LoVo (cell line): ENCODE measurements at places on chromosomes 7 and 10.

GRCh38 chr10:42866115-42866995, 83.8 kb downstream of the BMS1 start:
- DNase-seq = peak; percentile 22

- no peak for DNase-seq
Measured at GRCh38 chr10:130905386-130905785, 406.1 kb downstream of the TCERG1L start.

DNA sequence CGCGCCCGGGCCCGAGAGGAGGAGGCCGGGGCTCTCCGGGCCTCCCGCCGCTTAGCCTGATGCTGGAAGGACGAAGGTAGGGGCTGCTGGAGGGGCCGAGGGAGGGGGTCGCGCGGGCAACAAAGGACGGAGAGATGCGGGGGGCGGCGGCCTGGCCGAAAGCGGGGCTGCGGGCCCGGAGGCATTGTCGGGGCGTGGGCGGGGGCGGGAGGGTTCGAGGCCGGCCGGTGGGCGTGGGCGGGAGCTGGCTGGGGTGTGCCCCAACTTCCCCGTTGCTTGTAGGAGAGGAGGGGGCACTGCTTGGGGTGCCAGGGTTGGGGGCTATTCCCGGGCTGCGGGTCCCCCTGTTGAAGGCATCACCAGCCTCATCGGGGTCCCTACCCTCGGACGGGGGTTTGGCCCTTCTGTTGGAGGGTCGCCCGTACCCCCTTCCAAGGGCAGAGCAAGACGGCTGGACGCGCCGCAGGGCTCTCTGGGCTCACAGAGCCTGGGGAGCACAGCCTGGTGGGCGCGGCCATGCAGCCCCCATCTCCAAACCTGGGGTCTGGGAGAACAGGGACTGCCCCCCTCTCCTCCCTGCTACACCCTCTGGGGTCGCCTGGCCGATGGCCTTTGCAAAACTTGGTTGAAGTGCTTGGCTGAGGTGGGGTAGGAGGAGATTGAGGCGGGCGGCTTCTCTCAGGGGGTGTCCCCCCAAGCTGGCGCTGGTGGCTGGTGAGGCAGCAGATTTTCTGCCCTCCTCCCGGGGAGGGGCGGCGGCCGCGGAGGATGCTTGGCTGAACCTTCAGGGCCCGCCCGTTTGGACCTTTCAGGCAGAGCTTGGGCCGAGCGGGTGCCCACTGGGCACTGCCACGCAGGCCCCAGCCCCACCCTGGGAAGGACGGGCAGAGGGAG, 699 bp downstream of the CLIP2 start:
- DNase-seq = no peak

GRCh38 chr7:27689591-27690164, 27.0 kb upstream of the HIBADH start:
- DNase-seq = peak; percentile 52

GRCh38 chr7:47763063-47763974, 181.4 kb upstream of the TNS3 start:
- peak; percentile 88 for DNase-seq

GRCh38 chr10:21737106-21737505, 203.1 kb downstream of the MLLT10 start:
- no peak for DNase-seq

- no peak for DNase-seq
Measured at GRCh38 chr10:119222966-119223386, 15.6 kb downstream of the GRK5 start.

- DNase-seq = no peak
Measured at GRCh38 chr7:72437610-72438009, 25.5 kb upstream of the CALN1 start.

GRCh38 chr7:30468041-30468440, 10.5 kb downstream of the NOD1 start:
- no peak for DNase-seq

DNA sequence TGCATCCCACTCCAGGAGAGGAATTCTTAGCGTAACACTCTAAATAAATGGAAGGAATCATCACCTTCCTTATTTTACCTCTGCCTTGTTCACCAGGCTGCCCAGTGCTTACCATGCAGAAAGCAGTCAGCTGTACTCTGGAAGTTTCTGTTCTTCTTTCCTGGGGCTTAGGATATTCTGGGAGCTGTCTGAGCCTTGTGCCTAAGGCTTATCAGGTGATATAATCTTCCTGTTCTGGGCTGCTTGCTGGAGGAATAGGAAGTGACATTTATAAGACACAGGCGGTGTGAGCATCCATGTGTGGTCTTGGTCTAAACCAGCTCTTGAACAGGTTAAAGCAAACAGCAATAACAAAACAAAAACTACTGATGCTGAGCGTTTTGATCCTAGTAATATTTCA, 13.5 kb downstream of the KCTD7 start:
- DNase-seq = no peak

- peak; percentile 95 for DNase-seq
Measured at GRCh38 chr7:130996833-130997231, 262.8 kb upstream of the KLF14 start.

- no peak for DNase-seq
Measured at GRCh38 chr7:69847921-69848612, 249.8 kb downstream of the AUTS2 start.

DNA sequence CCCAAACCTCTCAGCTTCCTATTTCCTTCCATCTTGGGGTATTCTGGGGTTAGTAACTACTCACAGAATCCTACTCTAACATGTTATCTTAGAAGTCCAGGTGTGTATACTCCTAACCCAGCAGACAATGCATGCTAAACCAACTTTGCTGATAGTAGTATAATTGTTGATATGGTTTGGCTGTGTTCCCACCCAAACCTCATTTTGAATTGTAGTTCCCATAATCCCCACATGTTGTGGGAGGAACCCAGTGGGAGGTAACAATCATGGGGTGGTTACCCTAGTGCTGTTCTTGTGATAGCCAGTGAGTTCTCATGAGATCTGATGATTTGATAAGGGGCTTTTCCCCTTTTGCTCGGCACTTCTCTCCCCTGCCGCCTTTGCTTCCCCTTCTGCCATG, 135.1 kb downstream of the CHRM2 start:
- DNase-seq = no peak

DNA sequence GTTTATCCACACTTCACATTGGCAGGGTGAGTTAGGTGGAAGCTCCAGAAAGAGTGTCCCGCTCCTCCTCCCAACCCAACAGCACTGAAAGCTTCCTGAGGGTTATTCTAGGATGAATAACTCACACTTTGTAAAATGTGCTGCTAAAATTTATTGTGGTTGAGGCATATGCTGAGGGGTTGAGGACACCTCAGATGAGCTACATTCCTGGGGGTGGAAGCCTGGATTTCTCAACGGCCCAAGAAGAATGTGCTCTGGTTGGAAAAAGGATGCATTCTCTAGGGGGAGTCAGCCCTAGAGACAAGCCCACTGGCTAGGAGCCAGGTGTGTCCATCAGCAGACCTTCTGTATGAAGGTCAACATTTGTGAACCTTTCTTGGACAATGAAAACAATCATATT, 91.5 kb upstream of the PDE1C start:
- DNase-seq = peak; percentile 22

DNA sequence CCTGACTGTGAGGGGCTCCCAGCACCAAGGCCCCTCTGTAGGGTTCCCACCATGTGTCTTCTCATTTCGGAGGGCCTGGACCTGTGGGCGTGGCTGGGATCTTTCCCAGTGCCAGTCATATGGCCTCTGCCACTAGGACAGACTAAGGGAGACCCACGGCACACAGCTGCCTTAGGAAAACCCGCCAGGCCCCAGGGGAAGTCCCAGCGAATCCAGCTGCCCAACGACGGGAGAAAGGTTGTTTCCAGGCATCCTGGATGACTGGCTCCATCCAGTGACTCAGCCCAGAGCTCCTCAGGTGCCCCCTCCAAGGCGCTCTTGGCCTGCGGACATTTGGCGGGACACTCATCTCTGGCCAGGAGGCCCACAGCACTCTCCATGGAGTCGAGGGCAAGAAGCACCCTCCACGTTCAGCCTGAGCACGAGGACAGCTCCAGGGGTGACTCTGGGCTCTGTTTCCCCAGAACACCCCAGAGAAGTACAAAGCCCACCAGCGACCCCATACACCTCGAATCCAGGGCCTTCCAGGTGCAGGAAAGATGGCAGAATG, 39.9 kb downstream of the PWWP2B start:
- DNase-seq = no peak

- no peak for DNase-seq
Measured at GRCh38 chr10:17199351-17199804, 2.1 kb downstream of the TRDMT1 start.

GRCh38 chr7:2688409-2689342, 674 bp downstream of the AMZ1 start:
- no peak for DNase-seq

DNA sequence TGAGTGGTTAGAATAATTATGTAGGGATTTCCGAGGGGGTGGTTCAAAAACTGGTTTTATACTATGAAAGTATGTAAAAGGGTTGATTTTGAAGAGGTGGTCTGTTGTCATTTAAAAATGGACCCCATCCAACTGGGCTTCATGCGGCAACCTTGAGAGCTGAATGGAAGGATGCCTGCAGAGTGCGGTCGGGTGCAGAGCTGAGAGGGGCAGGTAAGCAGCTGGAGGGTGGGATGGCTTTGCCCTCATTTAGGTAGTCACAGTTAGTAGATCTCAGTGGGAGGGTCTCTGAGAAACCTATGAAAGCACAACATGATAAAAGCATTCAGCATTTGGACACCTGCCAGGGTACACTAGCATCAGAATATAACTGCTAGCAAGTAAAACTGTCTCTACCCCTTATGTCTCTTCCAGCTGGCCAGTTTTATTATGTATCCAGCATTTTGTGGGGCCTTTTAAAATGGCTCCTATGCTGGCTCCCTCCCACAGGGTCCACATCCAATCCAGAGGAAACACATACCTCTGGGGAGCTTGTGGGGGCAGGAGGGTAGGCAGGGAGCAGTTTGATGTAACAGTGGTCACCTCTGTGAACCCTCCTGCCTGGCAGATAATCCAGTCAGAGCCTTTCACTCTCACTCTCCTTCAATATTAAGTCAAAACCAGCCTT, 75.9 kb upstream of the MAGI2 start:
- no peak for DNase-seq

DNA sequence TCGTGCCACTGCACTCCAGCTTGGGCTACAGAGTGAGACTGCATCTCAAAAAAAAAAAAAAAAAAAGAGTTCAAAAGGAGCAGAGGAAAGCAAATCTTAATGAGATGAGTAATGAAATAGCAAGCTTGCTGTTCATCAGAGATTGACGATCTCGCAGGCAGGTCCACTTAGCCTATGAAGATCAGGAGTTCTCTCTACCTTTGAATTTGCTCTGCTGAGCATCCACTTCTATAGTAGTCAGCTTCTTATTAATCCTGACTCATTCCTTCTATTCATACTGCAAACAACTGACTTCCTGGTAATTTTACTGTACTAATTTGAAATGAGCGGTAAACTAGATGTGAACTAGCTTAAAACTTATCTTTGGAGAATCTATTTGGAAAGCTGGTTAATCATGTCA, 1014.6 kb downstream of the GATA3 start:
- peak; percentile 19 for DNase-seq

- no peak for DNase-seq
Measured at GRCh38 chr7:92987095-92987494, 130.7 kb downstream of the SAMD9 start.
